ENCODE measurements at places on chromosomes 3 and 15.

- DNase-seq: no peak
Measured at GRCh38 chr3:100516838-100517237, 24.4 kb downstream of the TMEM45A start.

DNA sequence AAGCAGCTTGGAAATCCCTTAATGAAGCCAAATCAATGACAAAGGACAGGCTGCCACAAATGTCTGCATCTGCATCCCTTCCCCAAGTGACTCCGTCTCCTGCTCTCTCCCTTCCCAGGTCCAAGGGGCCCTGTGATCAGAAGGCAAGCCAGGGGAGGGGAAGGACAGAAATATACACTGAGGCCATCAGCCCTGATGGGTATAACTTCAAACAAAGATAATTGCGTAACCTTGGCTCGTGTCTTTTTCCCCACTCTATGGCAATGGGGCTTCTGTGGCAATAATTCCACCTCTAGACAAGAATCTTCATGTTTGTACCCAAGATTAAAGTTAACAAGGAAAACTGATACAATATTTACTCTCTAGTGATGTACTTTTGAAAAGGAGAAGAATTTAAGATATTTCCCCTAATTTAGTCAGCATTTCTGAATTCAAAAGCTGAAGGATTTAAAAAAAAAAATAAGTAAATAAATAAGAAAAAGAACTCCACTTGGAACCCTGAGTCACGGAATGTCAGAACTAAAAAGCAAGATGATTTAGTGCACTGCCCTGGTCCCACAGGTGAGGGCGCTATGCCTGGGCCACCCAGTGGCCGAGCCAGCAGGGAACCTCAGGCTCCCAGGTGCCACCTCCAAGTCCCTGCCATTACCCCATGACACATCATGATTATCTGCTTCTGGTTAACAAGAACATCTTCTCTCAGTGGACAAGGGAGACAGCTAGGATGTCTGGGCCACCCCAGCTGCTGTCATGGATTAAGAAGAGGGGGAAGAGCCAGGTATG lies 154.5 kb downstream of the STT3B start:
- DNase-seq: no peak

- no peak for DNase-seq
Measured at GRCh38 chr3:70736009-70736408, 423.6 kb upstream of the MDFIC2 start.

GRCh38 chr15:73781038-73781925 lies 28.1 kb upstream of the INSYN1 start:
- DNase-seq: no peak

DNA sequence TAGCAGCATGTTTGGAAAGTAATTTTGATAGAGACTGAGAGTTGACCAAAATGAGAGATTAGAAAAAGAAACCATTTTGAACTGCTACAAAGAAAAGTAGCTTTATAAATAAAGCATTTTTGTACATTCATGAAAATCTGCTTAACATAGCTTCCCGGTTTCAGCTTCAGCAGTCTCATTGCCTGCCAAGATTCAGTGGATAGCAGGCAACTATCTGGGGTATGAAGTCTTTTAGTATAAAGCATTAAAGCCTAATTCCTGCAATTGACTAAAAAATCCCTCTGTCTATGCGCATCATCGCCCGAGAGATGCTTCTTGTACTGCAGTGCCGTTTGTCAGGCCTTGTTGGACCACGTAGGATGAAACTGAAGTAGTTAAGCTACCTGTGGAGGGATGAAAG lies 588.4 kb downstream of the NAALADL2 start:
- DNase-seq: no peak

GRCh38 chr3:59392116-59392515 lies 342.3 kb upstream of the CFAP20DC start:
- DNase-seq: no peak

DNA sequence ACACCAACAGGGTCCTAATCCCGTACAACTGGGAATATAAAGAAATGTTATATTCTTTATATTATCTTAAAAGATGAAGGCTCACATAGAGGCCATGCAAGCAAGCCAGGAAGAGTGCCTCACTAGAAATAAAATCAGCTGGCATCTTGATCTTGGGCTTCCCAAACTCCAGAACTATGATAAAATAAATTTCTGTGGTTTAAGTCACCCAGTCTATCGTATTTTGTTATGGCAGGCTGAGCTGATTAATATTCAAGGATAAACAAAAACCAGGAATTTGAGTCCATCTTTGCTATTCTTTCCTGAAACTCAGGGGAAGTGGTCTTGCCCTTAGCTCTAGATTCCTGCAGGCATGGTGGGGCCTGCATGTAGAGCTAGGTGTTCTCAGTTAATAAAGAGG lies 42.7 kb downstream of the ATOSA start:
- no peak for DNase-seq

GRCh38 chr3:119841808-119842471 lies 60.0 kb downstream of the NR1I2 start:
- DNase-seq: no peak

- no peak for DNase-seq
Measured at GRCh38 chr3:151327571-151328198, 1.7 kb downstream of the P2RY13 start.

- no peak for DNase-seq
Measured at GRCh38 chr15:76204916-76205460, 106.3 kb downstream of the ETFA start.

DNA sequence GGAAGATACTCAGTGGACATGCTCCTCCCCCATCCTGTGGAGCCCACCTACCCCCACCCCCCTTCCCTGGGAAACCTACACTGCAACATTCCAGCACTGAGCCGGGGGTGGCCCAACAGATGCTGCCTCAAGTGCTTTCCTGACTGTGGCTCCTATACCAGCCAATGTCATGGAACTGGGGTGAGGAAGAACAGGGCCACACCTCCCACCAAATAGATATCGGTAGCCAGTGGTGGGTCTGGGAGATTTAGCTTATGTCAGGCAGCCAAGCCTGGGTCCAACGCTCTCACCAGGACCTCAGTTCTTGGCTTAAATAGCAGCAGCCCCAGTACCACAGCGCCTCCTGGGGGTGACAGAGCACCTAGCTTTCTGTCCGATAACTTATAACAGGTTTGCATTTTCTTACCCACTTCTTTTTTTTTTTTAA lies 30.3 kb downstream of the CDC25A start:
- peak; percentile 21 for DNase-seq

- DNase-seq: no peak
Measured at GRCh38 chr3:138434875-138435772, 708 bp downstream of the ESYT3 start.

- DNase-seq: no peak
Measured at GRCh38 chr3:109678600-109678999, 341.3 kb upstream of the DPPA4 start.

GRCh38 chr3:193452338-193452737 lies 73.8 kb upstream of the ATP13A5 start:
- no peak for DNase-seq

DNA sequence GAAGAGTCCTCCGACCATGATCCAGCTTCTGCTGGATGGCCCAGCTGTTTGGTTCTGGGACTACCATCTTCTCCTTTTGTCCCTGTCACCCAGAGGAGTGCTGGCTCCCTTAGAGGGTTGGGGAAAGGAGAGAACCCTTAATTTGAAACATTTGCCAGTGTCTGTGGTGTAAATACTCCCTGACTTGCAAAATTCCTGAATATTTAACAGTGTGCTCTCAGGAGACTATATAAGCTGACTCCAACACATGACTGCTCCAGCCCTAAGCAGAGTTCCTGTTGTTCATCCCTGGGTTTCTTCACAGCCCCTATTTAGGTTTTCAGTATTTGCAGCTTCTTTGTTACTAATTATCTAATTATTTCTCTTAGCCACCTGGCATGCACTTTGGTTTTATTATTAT lies 133.1 kb downstream of the CPNE4 start:
- no peak for DNase-seq
